ENCODE measurements at places on chromosomes 4 and X.

GRCh38 chr4:184446132-184446658, 28.2 kb downstream of the IRF2 start:
- DNase-seq = no peak

DNA sequence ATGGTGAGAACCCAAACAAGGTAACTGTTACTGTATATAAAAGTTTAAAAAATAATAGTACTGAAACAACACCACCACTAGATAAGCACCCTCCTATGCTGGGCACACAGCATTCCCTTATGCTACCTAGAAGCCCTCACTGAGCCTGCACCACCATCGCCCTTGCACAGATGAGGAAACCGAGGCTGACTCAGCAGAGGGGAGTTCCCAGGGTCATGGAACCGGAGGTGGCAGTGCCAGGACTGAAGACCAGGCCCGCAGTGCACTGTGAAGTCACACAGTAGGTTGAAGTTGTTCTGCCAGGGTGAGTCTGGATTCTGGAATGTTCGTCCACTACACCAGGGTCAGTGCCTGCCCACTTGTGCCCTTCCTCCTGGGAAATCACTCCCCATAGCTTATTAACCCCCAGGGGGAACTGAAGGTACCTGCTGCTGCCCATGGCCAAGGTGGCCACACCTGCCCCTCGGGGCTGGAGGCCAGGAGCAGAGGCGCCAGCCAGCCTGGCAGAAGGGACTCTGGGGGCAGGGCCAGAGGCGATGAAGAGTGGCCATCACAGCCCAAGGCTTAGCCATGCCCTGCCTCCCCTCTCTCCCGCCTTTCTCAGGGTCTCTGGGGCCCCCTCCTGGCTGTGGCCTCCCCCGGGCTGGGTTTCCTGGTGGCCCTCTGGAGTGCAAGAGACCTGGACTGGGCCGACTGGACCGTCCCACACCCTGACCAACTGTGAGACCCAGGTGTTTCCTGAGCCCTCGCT, 15.1 kb upstream of the ABLIM2 start:
- DNase-seq = no peak

GRCh38 chr4:10104211-10104990, 12.2 kb downstream of the WDR1 start:
- DNase-seq = no peak

DNA sequence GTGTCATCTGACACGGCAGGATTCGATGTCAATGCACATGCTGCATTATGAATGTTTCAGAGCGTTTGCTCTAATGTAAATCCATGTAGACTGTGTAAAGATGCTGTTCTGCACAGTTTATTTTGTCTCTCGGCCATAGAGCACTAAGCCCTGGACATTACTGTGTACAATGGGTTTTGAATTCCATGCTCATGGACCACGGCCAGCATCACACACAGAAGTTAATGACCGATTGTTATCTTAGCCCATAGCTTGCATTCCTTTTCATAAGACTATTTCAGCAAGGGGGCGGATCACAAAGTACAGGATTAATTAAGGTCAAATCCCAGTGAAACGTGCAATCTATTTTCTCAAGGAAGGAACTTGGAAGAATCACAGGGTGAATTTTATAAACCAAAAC, 286.1 kb upstream of the TENM3 start:
- peak; percentile 65 for DNase-seq

GRCh38 chr4:176432811-176433540, 113.2 kb downstream of the SPCS3 start:
- DNase-seq = no peak

GRCh38 chrX:113726009-113726408, 857.9 kb upstream of the HTR2C start:
- no peak for DNase-seq

DNA sequence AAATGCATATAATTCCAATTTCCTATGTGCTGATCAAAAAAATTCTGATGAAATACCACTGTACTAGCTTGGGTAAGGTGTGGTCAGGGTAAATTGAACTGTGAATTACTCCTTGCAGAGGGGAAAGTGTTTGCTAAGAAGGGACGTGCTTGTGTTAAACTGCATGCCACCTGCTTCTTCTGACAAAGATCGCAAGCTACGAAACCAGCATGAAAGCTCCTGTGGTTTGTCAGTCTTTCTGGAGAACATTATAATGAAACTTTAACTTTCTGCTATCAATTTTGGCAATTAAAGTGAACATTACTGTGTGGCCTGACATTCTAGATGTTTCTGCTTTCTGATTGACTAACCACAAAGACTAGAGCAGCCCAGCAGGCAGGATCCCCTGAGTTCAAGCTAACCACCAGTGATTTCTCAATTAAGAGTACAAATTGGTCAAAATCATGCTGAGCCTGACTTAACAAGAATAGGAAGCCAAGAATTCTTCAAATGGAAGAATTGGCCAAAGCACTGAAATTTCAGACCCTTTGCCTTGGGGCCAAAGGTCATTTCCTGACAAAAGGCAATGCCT, 239.0 kb downstream of the SLITRK2 start:
- DNase-seq = no peak

GRCh38 chr4:101155945-101156344, 191.4 kb downstream of the PPP3CA start:
- DNase-seq = no peak

GRCh38 chr4:681736-682451, 7.1 kb downstream of the SLC49A3 start:
- no peak for DNase-seq

DNA sequence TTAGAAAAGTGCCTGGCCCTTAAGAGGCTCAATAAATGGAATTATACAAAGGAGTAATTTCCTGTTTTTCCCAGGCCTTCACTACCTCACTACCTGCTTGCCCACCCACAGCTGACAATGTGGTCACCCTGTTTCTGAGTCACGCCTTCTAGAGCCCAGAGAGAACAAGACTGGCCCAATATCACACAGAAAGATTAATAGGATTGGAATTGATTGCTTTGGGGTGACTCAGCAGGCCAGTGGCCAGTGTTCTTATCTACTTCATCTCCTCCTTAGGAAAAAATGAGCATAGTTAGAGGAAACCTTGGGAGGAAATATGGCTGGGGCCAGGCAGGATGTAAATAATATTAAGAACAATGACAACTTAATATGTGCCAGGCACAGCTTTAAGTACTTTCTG, 4.5 kb upstream of the FGF16 start:
- DNase-seq = peak; percentile 57

DNA sequence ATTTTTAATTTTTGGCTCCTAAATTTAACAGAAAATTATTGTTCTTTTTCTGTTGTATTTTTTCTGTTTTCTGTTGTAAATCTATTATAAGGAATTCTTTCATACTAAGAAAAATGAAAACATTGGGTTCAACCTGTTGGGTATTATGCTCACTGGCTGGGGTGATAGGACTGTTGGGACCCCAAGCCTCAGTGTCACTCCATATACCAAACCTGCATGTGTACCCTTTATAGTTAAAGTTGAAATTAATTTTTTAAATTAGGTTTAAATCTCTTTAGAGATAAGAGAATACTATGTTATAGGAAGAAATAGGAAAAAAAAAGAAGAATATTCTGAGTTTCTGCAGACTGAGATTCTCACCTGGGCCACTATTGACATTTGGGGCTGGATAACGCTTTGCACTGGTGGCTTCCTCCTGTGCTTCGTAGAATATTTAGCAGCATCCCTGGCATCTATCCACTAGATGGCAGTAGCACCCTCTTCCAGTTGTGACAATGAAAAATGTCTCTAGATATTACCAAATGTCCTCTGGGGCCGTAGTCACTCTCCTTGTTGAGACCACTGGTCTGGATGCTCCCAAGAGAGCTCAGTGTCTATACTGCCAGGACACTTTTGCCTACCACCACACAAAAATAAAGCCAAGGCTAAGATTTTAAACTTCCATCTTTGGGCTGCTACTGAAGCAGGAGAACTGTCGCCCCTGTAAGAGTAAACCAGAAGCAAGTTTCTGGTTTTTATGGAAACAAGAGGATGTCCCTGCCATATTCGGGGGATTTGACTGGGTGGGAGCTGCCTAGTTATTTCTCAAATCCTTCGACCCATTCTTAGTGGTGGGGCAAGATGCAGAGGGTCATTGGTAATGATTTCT, 22.4 kb upstream of the CLTRN start:
- no peak for DNase-seq

- DNase-seq = no peak
Observed at GRCh38 chr4:10343656-10344055, 113.6 kb downstream of the ZNF518B start.

GRCh38 chr4:103054030-103054429, 22.5 kb downstream of the SLC9B2 start:
- DNase-seq = no peak

DNA sequence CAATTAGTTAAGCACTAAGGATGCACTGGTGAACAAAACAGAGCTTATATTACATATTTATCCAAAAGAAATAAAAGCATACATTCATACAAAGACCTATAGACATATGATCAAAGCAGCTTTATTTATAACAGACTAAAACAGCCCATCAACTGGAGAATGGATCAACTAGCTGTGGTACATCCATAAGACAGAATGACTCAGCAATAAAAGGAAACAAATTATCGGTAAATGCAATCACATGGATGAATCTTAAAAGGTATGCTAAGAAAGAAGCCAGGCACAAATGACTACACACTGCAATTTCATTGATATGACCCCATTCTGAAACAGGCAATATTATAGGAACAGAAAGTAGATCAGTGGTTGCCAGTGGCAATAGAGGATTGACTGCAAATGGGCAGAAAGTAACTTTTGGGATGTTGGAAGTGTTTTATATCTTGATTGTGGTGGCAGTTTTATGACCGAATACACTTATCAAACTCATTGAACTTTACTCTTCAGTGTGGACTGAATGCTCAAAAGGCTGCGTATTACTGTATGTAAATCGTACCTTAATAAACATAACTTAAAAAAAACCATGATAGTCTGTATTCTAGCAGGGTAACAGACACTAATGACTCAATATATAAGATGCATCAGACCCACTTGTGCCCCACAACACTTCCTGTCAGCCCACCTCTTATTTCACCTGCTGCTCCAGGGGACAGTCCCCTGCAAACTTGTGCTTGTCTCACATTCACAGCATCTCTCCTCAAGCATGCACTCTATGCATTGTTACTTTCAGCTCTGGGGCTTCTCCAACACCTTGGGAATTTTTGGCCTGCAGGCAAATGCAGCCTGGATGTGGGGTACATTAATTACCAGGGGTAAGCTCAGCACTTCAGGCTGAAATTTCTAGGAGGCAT, 59.1 kb downstream of the MID1IP1 start:
- DNase-seq = no peak

- DNase-seq = no peak
Observed at GRCh38 chr4:4771160-4771559, 88.3 kb upstream of the MSX1 start.

- DNase-seq = no peak
Observed at GRCh38 chr4:140331876-140332275, 41.6 kb upstream of the SCOC start.

GRCh38 chrX:71225009-71225408, 2.0 kb downstream of the GJB1 start:
- DNase-seq = no peak

DNA sequence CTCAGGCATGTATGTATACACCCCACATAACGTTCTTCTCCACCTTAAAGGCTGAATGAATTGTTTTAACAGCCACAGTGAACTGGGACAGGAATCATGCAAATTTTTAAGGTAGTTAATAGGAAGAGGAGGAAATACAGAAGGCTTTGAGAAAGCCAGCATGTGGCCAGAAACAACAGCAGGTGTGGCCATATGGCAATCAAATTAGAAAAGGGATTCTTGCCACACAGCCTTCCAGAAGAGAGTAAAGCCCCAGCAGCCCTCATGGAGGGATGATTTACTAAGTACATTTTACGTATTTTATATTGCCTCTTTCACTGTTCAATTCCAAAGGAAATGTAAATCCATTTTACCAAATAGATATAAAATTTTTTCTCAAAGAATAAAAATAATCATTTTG, 792.2 kb downstream of the ADGRL3 start:
- DNase-seq = no peak

- peak; percentile 87 for DNase-seq
Observed at GRCh38 chr4:78645853-78646757, 94.5 kb downstream of the ANXA3 start.

Measured in BJ (cell line).